ENCODE measurements at places on chromosomes 16 and 17.
A peak's percentile ranks its signal among the peaks of the same experiment; 100 is the strongest.

GRCh38 chr16:57773655-57774295, 28.5 kb downstream of the KIFC3 start:
- no peak for DNase-seq

DNA sequence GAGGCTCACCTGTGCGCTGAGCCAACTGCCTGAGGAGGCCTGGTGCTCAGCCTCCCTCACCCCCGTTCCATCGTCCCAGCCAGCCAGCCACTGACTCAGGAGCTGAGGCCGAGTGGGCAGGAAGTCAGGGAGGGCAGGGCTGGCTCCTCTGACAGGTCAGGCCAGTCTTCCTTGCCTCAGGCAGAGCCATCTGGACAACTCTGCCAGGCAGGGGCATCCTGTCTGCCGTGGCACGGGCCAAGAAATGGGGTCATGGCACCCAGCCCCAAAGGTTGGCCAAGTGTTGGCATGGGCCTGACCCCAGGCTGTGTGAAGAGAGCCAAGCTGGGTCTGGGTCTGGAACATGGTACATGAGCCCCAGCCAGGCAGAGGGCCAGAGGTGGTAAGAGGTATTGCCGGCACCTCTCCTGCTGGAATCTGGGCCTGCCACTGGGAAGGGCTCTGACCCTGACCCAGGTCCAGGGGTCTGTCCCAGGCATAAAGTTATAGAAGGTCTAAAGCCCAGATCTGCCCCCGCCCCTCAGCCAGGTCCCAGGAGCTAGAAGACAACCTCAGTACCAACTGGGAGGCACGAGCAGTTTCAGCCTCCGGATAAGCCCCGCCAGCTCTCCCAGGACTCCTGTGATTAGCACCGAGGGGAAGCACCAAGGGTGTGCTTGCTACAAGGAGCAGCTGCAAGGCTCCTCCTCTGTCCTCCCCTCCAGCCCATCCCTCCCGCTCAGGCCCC, 2.5 kb upstream of the VASN start:
- no peak for DNase-seq

DNA sequence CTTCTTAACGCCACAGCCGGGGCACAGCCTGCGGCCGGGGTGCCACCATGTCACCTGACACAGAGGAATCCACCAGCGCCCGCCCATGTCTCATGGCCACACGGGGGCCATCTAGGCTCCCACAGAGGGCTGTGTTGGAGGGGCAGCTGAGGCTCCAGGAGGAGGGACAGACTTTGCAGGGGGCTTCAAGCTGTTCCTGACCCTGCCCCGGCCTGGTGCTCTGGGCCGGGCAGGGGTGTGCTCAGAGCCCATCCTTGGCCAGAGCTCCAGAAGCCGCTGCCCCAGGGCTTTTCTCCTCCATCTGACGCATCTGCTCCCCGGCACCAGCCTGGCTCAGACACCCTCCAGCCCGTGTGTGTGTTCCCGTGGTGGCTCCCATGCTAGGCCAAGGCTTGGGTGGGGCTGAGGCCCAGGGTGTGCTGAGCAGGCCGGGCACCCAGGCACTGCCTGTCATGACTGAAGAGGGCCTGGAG, 7.8 kb upstream of the SLC38A10 start:
- no peak for DNase-seq

GRCh38 chr16:70647441-70648359, 1.3 kb downstream of the IL34 start:
- DNase-seq, result no peak

DNA sequence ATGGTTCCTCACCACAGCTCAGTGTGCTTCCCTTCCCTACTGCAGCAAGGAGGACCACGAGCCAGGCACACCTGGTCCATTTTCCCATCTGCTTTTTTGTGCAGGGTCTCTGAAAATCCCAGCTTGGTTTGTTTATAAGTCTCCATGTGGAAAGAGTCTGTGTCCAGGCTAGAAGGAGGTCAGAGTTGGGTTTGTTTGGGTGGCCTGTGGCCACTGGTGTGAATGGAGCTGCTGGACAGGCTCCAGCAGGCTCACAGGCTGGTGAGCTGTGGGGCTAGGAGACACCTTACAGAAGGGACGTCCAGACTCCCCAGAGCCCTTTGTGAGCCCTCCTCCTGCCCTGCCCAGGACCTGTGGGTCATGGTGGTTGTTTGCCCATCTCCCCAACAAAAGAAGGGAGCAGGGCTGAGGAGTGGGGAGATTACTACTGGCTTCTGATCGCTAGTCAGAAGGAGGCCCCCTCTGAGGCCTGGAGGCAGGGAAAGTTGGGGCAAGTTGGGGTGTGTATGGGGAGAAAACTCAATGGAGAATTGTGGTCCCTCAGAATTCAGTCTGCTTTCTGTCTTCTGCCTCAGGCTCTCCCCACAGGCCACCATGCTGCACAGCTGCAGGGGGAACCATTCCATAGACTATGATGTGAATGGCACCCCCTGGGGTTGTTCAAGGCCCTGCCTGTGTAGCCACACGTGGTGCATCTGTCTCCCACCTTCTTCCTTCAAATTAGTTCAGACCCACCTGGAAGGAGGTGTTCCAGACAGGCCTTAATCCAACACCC, 4.1 kb downstream of the RARA start:
- DNase-seq, result no peak

DNA sequence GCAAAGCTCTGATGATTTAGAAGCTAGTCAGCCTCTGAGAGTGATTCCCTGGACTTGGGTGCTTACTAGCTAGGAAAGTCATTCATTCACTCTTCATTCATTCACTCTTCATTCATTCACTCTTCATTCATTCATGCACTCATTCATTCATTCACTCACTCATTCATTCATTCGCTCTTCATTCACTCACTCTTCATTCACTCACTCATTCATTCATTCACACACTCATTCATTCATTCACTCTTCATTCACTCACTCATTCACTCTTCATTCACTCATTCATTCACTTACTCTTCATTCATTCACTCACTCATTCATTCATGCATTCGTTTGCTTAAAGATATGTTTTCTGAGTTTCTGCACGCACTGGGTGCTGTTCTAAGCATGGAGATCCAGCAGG, 292.7 kb upstream of the TNRC6C start:
- DNase-seq, result no peak

DNA sequence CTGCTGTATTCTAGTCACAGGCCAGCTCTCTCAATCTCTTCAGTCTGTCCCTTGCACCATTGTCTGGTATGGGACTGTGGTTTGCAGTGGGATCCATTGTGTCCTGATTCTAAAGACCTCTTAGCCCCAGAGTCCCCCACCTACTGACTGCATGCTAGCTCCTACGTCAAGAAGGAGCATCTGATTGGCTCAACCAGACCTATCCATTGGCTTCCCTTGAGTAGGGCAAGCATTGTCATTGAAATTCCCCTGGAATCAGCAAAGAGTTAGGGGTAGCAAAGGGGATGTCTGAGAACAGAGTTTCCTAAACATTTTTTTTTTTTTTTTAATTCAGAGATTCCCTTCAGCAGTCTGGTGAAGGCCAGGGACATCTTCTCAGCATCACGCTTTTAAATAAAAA, 175.3 kb upstream of the MPHOSPH6 start:
- DNase-seq, result no peak

- DNase-seq, result no peak
These were observed 6.7 kb downstream of the GALK1 start for GRCh38 chr17:75758131-75758905.

GRCh38 chr16:20153444-20153843, 79.8 kb upstream of the GPR139 start:
- no peak for DNase-seq

DNA sequence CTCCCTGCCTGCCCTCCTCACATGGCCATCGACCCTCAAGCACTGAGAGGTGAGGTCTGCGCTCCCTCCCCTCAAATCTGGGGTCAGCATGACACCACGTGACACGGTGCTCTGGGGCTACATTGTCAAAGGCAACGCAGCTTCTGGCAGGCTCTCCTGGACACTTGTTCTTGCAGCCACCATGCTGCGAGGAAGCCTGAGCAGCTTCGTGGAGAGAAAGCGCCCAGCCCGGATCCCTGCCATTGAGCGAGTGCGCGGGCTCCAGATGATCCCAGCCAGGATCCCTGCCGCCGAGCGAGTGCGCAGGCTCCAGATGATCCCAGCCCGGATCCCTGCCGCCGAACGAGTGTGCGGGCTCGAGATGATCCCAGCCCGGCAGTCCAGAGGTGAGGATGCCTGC, 70.9 kb upstream of the METRNL start:
- no peak for DNase-seq

- peak; percentile 58 for DNase-seq
These were observed 2.3 kb upstream of the BORCS6 start for GRCh38 chr17:8192070-8192815.

- DNase-seq, result no peak
These were observed 10.1 kb downstream of the RBFOX3 start for GRCh38 chr17:79600681-79601131.

- DNase-seq, result no peak
These were observed 1.3 kb downstream of the FOXC2 start for GRCh38 chr16:86567701-86568581.

- DNase-seq, result no peak
These were observed 2.1 kb downstream of the PRCD start for GRCh38 chr17:76541739-76542454.

DNA sequence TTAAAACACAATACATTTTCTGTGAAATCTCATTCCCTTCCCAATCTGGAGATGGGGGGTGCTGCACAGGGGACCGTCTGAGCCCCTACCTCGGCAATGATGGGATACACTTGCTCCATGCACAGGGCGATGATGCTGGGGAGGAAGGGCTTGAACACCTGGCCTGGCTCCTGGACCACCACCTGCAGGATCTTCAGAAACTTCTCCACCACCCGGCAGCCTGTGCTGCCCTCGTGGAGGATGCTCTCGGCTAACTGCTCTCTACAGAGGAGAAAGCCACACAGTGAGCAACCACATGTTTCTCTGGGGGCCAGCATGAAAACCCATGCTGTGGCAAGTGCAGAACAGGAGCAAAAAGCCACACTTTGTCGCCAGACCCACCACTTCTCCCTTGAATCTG, 42.4 kb upstream of the GSG1L start:
- no peak for DNase-seq

DNA sequence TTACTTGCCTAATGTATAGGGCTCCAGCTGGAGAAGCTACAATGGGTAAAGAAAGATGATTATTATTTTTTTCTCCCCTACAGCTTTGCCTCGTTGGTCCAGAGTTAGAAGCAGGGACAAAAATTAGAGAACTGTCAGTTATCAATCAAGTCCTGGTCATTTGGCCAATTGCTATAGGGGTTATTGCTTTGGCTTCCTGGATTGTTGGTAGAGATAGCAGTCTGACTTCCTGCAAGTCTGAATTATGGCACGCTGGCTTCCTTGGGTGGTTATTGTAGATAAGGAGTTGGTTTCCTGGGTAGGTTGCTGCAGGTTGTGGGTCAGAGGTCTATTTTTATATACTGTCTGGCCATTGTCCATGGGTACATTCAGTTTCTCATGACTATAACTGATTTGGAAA, 84.7 kb upstream of the ELAC2 start:
- DNase-seq, result no peak

- no peak for DNase-seq
These were observed 13.4 kb downstream of the MYO1D start for GRCh38 chr17:32863559-32863958.

DNA sequence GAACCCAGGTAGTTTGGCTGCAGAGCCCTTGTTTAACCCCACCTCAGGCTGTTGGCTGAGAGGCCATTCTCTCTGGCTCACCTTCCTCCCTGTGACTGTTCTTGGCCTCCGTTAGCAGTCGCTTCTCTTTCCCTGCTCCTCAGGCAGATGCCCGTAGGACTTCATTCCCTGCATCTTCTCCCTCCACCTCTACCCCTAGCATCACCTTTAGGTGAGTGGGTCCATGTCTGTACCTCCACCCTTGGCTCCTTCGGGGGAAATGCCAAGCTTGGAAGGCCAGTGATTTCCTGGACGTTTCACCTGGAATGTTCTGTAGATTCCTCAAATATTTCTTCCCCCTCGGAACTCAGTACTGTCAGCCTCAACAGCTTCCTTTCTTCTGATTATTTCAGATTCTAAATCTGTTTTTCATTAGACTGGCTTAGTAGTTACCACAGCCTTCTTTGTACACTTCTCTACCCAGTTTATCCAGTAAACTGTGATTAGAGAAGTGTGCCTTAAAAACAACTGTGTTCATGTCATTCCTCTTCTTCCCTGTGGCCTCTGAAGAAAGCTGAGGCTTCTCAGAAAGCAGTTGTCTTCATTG, 227.9 kb downstream of the MSI2 start:
- no peak for DNase-seq

GRCh38 chr16:3730161-3731125, 13.1 kb upstream of the TRAP1 start:
- DNase-seq, result no peak

GRCh38 chr17:20996724-20997615, 45.8 kb downstream of the USP22 start:
- DNase-seq, result no peak

GRCh38 chr17:18851201-18851600, 6.7 kb upstream of the PRPSAP2 start:
- no peak for DNase-seq

DNA sequence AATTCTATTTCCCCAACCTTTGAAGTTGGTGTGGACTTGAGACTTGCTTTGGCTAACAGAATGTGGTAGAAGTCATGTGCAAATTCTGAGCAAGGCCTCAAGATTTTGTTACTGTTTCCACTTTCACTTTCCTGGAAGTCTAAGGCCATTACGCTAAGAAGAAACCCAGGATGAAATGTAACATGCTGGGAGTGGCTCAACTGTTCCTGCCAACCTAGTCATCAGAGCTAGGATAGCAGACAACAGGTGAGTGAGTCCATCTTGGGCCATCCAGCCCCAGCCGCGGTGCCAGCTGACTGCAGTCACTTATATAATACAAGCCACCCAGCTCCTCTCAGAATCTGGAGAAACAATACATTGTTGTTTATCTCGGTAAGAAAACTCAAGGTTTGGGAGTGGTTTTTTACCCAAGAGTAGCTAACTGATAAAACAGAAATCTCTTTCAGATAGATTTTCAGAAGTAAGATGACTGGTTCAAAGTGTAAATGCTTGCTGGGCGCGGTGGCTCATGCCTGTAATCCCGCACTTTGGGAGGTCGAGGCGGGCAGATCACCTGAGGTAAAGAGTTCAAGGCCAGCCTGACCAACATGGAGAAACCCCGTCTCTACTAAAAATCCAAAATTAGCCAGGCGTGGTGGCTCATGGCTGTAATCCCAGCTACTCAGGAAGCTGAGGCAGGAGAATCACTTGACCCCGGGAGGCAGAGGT, 10.7 kb upstream of the STX4 start:
- no peak for DNase-seq

GRCh38 chr16:24918641-24919040, 72.9 kb downstream of the SLC5A11 start:
- no peak for DNase-seq

DNA sequence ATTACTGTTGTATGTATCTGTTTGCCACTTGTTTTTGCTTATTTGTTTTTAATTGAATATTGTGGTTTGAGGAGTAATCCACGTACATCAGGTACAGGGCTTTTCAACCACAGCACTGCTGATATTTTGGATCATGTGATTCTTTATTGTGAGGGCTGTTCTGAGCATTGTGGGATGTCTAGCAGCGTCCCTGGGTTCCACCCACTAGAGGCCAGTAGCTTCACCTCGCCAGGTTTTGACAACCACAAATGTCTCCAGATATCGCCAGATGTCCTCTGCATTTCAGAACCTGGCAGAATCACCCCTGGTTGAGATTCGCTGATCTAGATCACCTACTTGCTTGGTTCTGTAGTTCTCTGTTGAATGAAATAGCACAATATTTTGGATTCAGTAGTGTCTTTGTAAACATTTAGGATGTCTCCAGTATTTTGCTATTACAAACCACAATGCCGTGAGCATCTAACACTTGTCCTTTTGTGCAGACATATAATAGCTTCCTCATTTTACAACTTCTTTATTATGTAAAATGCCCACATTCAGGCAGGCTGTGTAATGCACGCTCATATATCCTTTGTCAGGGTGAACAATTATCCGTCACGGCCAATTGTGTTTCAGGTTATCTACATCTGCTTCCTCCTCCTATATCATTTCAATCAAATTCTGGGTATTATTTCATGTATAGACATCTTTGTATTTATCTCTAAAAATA, 380.3 kb downstream of the SNX29 start:
- no peak for DNase-seq
